CD4-positive, alpha-beta T cell treated with Interleukin-15 for 1 hour (primary cell): ENCODE measurements at places on chromosomes 2 and 18.

- DNase-seq: no peak
Observed at GRCh38 chr18:29644276-29644675, 1398.3 kb downstream of the DSC3 start.

DNA sequence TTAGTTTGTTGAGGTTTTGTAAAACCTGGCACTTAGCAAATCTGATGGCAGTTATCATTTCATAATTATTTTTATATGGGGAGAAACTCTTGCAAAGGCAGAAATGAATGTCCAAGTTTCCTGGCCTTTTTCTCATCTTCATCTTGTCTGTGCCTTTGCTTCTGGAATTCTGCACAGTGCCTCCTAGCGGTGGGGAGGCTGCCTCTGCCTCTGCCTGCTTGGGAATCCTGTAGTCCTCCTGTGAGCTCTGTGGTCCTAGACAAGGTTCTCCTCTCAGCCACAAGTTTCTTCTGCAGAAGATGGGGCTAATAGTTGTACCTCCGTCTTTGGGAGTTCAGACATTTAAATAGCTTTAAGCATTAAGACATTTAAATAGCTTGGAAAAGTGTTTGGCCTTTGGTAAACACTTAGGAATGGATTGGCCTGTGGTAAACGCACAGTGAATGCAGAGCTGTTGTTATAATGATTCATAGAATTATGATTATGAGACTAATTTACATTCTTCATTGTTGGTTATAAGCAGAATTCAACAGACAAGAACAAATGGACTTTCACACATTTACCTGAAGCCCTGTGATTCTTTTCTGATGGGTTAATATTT, 101.2 kb downstream of the ZNF236 start:
- DNase-seq: no peak

- DNase-seq: no peak
Observed at GRCh38 chr2:109342930-109343329, 213.9 kb downstream of the SH3RF3 start.

DNA sequence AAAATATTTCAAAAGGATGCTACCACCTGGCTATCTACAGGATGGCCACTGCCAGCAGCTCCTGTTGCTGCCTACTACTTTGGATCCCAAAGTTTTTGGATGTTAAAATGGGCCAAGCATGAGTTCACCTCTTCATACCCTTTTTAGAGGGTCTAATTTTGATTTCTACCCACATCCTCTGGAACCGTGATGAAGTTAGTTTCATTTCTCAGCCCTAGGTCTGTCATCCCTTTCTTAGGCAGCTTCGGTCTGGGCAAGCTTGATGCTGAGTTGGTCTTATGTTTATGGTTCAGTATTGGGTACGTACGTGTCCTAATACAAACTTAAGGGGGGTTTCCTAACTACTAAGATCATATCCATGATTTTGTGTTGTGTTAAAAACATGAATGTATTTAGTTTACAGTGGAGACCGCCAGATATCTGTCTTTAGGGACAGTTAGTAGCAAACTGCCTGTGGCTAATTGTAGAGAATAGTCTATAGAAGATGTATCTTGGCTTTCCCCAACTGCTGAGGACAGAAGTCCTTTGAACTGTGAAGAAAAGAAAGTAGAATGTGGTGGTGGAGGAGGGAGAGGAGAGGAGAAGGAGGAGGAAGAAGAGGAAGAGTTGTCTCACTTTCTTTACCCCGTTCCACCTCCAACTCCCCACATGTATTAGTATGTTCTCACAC, 184.9 kb downstream of the UBE2E3 start:
- DNase-seq: no peak

GRCh38 chr2:218993345-218994315, at the start of gene CRYBA2:
Gene CRYBA2, minus strand, starts transcription at chr2:218993422. Its CDS starts 246 bp downstream, at chr2:218993176.
- DNase-seq: no peak

GRCh38 chr2:18940184-18940583, 350.8 kb upstream of the NT5C1B start:
- no peak for DNase-seq
